ENCODE measurements at places on chromosomes 7 and 10.

- DNase-seq = no peak
Observed at GRCh38 chr7:34059136-34059828, 153.9 kb downstream of the BMPER start.

DNA sequence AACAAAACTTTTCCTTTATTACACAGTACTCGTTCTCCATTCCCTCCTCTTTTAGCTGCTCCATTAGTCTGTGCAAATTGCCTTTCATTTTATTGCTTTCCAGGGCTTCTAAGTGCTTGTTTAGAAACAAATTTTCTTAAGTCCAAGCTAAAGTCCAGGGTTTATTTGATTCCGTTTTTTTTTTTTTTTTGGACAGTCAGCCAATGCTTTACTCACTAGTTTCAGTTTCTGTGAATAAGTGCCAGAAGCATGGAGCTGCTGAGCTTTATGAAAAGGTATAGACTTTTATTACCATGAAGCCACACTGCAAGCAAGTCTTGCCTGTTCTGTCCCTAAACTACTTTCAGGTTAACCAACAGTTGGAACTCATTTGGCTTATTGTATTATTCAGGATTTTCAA lies 455.0 kb downstream of the GFRA1 start:
- no peak for DNase-seq

DNA sequence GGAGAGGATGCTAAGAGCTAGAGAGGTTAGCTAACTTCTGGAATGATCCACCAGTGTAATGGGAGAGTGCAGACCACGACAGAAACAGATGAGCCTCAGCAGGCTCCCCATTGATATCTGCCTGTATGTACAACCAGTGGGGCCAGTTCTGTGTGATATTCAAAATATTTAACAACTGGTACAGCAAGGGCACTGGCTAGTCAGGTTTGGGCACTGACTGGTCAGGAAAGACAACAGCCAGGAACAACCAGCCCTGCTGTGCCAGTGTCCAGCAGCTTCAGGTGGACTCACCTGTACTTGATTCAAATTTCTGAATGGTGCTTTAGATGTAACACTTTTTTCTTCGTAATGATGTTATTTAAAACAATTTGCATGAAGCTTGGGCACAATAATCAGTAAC lies 5.9 kb upstream of the TRIL start:
- no peak for DNase-seq

DNA sequence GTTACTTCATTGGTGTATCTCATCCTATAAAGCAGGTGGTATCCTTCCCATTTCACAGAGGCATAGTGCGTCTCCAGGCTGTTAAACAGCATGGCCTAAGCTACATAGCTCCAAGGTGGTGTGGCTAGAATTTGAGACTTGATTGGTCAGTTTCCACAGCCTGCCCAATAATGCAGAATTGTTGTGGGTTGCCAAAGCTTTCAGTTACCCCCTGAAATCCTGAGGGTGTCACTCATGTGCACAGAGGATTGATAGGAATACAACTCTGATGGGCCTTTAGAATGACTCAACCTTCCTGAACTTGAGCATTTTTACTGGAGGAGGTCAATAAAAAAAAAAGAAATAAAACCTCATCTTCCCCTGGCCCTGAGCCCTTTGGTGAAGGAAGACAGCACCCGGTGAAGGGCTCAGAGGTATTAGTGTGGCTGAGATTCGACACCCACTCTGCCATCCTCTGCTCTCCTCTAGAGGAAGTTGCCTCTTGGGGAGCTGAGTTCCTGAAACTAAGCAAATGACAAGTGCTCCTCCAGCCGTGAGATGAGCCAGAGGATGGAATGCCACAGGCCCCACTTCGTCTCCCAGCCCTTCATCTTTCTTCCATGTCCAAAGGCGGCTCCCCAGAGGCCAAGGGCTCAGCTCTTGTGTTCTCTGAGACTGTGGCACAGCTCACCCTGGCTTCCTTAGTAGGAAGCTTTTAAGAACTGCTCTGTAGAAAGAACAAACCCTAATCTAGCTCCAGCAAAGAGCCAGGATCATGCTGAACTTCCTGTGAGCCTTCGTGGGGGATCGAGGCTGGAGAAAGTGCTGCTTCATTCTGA lies 1.0 kb downstream of the ACSL5 start:
- DNase-seq = no peak

- DNase-seq = no peak
Observed at GRCh38 chr7:127754457-127754856, 102.5 kb downstream of the SND1 start.

GRCh38 chr10:12401466-12401865 lies 52.1 kb downstream of the CAMK1D start:
- no peak for DNase-seq

- no peak for DNase-seq
Observed at GRCh38 chr10:93622942-93623341, 10.6 kb downstream of the PDE6C start.

DNA sequence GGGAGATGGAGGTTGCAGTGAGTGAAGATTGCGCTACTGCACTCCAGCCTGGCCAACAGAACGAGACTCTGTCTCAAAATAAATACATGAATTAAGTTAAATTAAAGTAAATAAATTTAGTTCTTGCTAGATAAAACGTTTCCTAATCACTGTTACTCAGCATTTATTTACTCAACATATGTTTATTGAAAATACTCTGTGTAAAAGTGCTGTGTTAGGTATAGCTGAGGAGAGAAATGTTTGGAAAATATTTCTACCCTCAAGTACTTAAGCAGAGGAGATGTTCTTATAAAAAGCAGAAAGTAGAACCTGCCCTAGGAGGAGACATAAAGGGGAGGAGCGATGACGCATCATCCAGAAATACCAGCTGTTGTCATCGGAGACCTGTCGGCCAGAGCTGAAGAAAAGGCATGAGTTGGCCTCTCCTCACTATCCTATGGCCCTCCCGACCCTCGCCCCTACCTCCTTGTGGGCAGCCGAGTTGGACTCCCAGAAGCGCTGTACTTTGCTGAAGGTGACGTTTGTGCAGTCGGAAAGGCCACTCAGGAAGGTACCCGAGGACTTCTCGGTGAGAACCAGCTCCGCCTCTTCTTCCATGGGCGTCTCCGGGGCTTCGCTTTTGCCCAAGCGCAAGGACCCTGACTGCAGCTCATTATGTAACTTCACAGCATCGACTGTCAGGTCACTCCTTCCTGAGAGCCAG lies 1.1 kb downstream of the RRP12 start:
- no peak for DNase-seq

GRCh38 chr10:17257466-17258321 lies 29.7 kb downstream of the VIM start:
- no peak for DNase-seq

DNA sequence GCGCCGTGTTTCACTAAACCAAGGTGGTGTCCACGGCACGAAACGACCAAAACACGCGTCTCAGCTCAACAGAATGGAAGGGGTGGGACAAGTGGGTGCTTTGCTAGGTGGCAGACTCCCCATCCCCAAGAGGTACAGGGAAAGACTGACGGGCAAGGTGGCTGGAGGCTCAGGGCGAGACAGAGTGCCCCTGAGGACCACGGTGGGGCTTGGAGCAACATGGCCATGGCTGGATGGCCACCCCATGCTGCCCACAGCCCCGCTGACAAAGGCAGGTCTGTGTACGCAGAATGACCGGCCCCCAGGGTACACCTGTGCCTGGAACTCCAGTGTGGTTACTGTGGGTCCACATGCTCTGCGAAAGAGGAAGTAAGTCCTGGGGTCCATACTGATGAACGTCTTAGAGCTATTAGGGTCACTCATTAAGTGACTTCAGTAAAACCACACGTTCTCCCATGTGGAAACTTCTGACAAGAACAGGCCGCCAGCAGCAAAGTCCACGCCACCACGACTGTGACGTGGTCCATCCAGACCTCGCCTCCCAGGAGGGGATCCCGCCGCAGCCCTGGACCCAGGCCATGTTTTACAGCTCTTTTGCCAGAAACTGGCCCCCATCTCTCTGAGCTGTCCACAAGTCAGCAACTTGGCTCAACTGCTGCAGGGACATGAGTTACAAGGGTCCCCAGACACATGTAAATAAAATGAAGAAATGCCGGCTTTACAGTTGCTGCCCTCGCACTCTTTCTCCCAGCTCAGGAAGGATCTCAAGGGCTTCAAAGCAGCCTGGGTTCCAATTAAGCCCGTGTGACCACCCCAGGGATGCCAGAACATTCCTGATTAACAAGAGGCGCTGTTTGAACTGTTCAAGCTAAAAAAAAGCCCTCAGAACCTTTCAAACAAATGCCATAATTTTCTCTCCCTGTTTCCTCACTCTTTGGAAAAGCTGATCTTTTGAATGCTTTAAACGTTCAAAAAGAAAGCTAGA lies 66.8 kb downstream of the MAD1L1 start:
- no peak for DNase-seq

- no peak for DNase-seq
Observed at GRCh38 chr10:120493411-120494312, 36.6 kb downstream of the PLPP4 start.

GRCh38 chr7:24425664-24426063 lies 141.7 kb downstream of the NPY start:
- DNase-seq = no peak

DNA sequence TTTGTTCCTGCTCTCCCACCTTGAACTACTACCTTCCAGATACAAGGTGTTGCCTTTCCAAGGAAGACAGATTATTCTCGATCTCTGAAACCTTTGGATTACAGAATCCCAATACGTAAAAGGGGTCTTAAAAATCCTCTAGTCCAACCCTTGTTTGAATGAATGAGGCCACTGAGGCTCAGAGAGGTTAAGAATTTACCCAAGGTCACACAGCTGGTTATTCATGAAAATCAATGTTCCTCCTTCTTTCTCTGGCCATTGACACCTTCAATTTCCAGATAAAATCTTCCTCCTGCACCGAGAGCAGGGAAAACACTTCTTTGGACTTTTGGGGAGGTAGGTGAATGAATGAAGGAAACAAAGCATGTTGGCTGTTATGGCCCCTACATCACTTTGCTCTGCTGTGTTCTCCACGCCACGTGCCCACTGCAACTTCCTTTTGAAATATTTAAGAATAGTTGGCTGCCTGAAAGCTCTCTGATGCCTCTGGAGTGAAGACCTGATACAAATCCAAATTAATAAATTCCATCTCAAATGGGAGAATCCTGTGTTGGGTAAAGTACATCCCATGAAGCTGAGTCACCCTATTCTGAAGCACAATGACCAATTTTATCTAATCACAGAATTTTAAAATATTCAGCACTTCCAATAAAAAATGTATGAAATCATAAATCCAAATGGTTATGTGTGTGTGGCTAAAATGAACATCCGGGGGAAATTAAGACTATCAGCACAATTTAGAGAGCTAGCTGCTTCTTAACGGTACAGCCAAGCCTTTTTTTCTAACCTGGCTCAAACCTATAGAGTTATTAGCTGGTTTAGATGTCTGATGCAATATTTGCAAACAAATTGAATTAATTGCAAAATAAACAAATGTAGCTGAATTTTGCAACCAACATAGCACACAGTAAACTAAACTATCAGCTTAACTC lies 7.3 kb downstream of the SVIL start:
- no peak for DNase-seq

DNA sequence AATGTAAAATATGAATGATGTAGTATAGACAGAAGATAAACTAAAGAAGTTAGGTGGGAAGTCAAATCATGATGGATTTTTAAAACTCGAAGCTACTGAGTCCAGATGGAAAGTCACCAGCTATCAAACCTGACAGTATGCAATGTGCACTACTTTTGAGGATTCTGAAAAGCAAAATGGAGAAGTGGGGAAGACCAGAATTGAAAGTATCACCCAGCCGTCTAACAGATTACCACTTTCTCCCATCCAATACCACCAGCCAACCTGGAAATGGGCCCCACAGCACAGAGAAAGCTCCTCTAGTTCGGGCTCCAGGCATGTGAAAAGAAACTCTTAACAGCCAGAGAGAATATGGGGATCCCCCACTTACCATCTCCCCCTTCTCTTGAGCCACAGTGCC lies 67.9 kb upstream of the SRRM3 start:
- no peak for DNase-seq

GRCh38 chr10:96346295-96346694 lies 12.5 kb downstream of the OPALIN start:
- no peak for DNase-seq

- no peak for DNase-seq
Observed at GRCh38 chr10:6202098-6202683, 541 bp upstream of the PFKFB3 start.

DNA sequence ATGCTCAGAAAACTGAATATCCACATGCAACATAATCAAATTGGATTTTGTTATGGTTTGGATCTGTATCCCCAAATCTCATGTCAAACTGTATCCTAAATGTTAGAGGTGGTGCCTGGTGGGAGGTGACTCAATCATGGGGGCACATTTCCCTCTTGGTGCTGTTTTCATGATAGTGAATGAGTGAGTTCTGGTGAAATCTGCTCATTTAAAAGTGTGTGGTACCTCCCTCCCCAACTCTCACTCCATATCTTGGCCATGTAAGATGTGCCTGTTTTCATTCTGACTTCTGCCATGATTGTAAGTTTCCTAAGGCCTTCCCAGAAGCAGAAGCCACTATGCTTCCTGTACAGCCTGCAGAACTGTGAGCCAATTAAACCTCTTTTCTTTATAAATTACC lies 239.6 kb upstream of the KLF14 start:
- DNase-seq = no peak

GRCh38 chr10:124654686-124655085 lies 89.5 kb downstream of the FAM53B start:
- no peak for DNase-seq

DNA sequence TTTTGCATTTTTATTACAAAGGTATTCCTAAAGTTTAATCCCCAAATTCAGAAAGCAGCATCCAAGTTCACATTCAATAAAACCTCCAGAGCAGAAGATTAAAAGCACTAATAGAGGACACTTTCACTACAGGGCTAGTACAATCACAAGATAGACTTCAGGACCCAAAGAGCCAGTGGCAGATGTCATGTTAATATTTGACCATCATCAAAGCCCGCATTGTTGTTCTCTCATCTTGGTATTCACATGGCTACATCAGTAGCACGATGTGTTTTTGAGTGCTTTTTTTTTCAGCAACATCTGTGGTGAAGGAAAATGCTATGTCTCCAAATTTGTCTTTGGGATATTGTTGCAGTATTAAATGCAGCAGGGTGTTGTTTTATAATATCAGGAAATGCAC lies 134.3 kb downstream of the ARL4A start:
- no peak for DNase-seq

- no peak for DNase-seq
Observed at GRCh38 chr10:43878386-43878785, 229.7 kb upstream of the ZNF32 start.

DNA sequence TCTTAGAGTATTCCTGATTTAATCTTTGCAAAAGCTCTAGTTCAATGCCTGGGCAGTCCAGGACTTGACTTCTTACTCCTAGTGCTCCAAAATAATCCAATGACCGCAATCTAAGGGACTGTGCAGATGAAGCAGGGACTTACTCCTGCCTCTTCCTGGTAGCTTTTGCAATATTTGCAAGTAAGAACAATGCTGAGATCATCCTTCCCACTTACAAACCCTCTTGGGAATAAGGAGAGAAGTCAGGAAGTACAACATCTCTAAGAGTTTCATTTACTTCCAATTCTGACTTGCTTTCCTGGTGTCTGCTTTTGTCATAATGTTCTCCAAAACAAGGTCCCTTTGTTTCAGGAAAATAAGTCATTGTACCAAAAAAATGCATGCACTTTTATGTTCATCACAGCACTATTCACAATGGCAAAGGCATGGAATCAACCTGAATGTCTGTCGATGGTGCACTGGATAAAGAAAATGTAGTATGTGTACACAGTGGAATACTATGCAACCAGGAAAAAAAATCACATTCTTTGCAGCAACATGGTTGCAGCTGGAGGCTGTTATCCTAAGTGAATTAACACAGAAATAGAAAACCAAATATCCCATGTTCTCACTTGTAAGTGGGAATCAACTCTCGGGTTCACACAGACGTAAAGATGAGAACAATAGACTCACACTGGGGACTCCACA lies 7.1 kb upstream of the KCNMA1 start:
- no peak for DNase-seq

GRCh38 chr7:2105917-2106316 lies 126.8 kb downstream of the MAD1L1 start:
- DNase-seq = no peak

Data from stimulated activated CD4-positive, alpha-beta T cell treated with anti-CD3 and anti-CD28 coated beads, Interleukin-15, amount 100 ng/mL, for 1 hour (primary cell).